ENCODE measurements at places on chromosomes 5 and 9.

GRCh38 chr9:647522-647921, 194.0 kb upstream of the DMRT1 start:
- no peak for DNase-seq

DNA sequence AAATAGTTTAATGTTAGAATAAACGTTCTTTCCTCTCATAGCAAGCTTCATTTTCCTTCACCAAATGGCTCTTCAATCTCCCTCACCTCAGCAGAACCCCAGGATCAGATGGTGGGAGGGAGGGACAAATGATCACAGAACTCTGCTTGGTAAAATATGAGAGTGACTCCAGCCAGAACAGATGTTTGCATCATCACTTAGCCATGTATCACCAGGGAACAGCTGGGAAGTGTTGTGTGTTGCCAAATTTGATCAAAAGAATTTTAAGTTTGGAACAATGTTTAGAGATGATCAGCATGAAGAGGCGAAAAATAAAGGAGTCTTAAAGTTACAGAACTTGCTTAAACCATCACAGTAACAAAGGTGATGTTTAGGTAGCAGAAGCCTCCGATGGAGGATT, 115.7 kb downstream of the FRMD3 start:
- DNase-seq: no peak

- DNase-seq: no peak
These were observed 979 bp downstream of the CCNB1 start for GRCh38 chr5:69167929-69168328.

DNA sequence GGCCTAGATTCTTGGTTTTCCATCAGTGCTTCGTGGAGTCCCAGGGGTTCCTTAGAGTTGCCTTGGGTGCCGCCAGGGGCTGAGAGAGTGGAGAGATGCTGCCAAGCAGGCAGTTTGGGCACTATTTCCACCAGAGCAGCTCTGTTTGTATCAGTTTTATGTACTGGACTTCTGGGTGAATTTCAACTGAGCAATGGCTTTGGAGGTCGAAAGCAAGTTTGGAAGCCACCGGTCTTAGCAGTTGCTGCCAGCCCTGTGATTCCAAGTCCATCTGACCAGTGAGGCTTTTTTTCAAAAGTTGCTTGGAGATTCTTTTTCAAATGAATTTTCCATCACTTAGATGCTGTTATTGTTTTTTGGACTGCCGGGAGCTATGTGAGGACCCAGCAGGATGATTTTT, 68.5 kb downstream of the ANGPTL2 start:
- DNase-seq: no peak

DNA sequence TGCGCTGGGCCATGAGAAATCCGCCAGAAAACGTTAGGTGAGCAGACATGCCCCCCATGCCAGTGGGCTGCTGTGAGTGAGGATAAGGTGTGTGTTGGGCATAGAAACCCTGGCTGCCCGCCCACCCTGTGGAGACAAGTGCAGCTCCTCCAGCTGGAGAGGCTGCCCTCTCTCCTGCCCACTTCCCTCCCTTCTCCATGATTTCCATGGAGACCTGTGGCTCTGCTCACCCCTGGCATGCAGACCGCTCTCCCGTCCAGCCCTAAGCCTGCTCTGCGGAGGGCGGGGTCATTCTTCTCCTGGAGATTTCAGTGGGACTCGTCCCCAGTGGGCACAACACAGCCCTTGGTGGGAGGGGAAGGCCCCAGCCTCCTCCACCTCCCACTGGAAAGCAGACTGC, 133.0 kb upstream of the FAM120A start:
- DNase-seq: no peak

- no peak for DNase-seq
These were observed 261.8 kb downstream of the NR3C1 start for GRCh38 chr5:143141652-143142051.

DNA sequence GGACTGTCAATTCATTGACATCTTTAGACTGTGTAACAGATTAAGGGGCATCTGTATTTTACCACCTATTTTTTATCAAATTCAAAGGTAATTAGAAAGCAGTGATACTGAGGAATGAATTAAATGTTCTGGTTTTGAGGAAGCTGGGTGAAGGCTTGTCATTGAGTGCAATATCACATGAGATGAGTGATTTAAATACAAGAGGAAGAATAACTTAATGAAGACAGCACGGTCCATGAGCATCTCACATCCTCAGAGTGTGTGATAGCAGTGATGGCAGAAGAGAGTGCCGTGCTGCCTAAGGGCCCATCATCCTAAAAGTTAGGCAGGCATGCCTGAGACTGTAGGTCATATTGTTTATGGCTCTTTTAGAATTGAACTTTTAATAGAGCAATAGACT, 263.3 kb downstream of the MAST4 start:
- no peak for DNase-seq

DNA sequence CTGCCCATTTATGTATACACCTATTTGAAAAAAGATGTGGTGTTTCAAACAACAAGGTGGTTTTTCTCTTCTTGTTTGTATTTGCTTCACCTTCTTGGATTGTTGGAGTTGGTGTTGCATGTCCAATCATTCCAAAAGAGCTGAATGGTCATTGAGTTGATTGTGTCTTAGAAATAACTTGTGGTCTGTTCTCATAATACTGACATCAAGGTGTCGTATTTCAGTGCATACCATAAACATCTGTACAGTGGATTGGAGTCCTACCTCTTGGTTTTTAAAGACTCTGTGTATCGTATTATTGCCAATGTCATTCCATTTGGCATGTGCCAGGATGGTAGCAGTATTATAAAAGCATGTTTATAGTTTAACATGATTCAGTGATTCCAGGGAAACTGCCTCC, 73.2 kb downstream of the TRIO start:
- no peak for DNase-seq

GRCh38 chr5:78699552-78700153, 51.1 kb upstream of the LHFPL2 start:
- no peak for DNase-seq

DNA sequence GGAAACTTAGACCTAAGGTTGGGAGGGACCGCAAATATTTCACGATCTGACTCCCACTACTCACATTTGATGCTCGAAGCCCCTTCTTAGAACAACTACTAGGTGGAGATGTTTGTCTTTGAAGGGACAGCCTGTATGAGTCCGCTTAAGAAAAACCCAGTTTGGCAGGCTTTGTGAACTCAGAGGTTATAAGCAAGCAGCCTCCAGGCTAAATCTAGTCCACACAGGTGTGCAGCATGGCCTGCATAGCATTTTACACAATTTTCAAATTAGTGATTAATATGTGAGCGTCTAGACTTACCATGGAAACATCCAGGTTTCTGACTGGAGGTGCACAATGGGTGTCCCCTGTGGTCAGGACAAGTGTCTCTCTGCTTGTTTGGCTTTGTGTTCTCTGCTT, 127.1 kb downstream of the KIF4B start:
- no peak for DNase-seq

DNA sequence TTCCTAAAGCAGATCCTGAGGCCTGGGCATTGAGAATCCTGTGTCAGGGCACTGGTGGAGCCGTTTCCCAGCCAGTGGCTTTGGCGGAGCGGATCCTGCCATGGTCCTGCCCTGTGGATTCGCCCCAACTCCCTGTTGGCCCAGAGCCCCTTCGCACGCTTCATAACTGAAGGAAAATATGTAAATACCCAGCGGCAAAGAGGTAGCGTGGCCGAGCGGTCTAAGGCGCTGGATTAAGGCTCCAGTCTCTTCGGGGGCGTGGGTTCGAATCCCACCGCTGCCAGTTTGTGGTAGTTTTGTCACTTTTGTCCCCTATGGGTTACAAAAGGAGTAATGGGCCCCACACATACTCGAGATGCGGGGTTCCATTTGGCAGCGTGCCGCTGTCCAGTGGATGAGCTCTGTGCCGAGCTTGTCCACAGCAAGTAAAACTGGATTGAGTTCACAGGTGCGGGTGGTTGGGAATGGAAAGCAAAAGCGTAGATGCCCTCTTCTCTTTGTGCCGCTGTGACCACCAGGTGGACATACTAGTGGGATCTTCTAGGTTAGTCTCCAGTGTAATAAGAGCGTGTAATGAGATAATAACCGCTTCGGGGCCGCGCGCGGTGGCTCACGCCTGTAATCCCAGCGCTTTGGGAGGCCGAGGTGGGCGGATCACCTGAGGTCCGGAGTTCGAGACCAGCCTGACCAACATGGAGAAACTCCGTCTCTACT, 17.3 kb downstream of the TRIM7 start:
- peak; percentile 65 for DNase-seq

DNA sequence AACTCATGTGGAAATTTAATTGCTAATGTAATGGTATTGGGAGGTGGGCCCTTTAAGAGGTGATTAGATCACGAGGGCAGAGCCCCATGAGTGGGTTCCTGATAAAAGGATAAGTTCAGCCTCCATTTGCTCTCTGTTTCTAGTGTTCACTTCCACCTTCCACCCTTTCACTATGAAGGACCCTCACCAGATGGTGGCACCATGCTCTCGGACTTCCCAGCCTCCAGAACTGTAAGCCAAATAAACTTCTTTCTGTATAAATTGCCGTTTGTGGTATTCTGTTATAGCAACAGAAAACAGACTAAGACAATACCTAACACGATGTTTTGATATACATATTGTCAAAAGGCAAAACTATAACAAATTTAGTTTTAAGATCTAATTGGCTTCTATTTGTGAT, 166.2 kb downstream of the DEPDC1B start:
- DNase-seq: no peak

DNA sequence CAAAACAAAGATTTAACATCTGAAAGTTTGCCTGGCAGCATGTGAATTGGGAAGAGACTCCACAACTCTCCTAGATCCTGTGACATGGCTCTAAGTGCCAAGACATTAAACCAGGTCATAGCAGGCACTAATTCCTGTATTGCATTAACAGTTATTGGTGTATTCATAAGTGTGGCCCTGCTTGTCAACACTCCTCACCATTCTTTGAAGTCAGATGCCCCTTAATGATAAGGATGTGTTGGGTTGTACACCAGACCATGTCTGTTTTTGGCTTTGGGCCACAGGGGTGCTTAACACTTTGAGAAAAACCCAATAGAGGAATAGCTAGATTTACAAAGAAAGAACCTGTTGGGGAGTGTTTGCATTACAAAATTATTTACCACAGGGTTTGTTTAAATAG, 43.4 kb upstream of the PDE8B start:
- no peak for DNase-seq

DNA sequence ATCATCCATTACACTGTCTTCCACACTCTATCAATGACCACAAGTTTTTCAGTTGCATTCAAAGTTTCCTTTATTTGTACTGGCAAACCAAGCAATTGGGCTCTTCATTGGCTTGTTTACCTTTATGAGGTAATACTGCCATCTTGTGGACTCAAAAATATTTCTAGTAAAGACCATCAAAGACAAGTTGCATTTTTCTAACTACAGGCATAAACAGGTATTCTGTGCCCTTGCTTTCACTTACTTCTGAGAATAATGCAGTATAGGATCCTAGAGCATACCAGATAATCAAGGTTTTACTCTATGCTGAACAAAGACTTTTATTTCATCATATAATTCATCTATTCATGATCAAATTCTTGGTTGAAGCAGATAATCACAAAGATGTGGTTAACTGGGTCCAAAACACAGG, 173.7 kb upstream of the POU5F2 start:
- no peak for DNase-seq

- no peak for DNase-seq
These were observed at the start of gene TRAF1 for GRCh38 chr9:120926397-120926928. TSS of gene TRAF1 (minus strand) at chr9:120926796. CDS start at chr9:120926075, 721 bp downstream.

- no peak for DNase-seq
These were observed 129.2 kb downstream of the HSD17B3 start for GRCh38 chr9:96172797-96173196.

- no peak for DNase-seq
These were observed 108.5 kb downstream of the ZNF354C start for GRCh38 chr5:179168664-179169063.

- DNase-seq: no peak
These were observed 123.4 kb downstream of the MVB12B start for GRCh38 chr9:126449725-126450667.

DNA sequence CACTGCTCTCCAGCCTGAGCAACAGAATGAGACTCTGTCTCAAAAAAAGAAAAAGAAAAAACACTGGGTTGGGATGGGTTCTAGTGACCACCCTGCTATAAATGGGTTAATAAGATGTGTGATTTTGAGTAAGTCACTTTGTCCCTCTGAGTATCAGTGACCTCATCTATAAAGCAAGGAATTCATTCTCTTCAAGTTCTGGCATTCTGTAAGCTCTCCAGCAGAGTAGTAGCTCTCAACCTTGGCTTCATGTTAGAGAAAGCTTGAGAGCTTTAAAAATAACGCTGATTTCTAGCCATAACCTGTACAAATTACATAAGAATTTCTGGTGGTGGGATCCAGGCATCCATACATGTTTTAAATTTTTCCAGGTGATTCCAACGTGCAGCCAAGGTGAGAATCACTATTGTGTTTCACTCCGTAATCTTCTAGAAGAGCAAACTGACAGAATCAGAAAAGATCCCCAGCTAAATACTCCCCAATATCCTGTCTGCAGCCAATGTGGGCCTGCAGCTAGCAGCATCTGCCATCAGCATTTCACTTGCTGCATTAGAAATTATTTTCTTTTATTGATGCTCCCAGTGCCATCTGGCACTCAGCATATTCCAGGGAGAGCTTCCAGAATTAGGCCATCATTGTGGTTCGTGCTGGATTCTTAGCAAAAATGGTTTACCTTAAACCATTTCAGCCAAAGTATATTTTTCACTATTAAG, 109.4 kb downstream of the FEM1C start:
- DNase-seq: no peak

DNA sequence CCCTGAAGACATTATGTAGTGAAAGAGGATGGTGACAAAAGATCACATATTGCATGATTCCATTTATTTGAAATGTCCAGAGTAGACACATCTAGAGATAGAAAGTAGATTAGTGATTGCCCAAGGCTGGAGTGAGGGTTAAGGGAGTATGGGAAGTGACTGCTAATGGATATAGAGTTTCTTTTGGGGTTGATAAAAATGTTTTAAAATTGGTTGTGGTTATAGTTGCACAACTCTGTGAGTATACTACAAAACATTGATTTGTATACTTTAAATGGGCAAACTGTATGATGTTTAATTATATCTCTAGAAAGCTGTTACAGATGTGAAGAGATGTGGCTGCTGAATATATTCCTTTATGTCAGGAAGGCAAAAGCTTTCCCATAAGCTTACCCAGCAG, 202.8 kb downstream of the CCDC171 start:
- no peak for DNase-seq

DNA sequence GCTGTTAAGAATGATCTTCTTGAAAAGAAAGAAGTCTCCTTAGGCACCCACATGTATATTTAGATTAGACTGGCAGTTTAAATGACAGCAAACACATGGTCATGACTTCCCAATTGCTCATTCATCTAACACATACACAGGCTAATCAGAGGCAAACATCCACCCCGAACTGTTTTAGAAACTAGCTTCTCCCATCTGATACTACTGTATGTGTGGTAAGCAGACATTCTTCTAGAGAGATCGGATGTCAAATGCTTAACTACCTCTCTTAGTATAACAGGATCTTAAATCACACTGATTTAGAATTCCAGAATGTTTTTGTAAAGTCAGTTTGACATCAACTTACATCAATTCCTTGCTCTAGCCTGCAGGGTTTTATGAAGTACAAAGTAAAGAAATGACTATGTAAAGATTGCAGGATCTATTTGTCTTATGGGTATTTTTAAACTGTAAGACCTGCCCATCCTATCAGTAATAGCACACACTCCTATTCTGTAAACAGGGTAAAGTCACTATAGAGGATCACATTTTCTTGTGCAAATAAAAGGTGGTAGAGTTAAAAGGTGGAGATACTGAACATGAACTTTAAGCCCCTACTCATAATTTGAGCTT, 239.7 kb downstream of the MLLT3 start:
- no peak for DNase-seq

GRCh38 chr9:4861736-4862451, 69.2 kb downstream of the RCL1 start:
- no peak for DNase-seq

Data from stimulated activated CD4-positive, alpha-beta T cell treated with anti-CD3 and anti-CD28 coated beads, Interleukin-1b, Interleukin-23, amount 100 ng/mL, for 24 hours (primary cell).